ENCODE measurements at places on chromosomes 5 and 9. TPM values are rescaled to one million over a fixed set of nuclear protein-coding genes. Genes with fewer than 3 reads are reported as not detected.

GRCh38 chr9:106482733-106483132, 380.2 kb upstream of the ZNF462 start:
- ATAC-seq: no peak

GRCh38 chr9:14608540-14608939, 84.7 kb downstream of the ZDHHC21 start:
- ATAC-seq: no peak

DNA sequence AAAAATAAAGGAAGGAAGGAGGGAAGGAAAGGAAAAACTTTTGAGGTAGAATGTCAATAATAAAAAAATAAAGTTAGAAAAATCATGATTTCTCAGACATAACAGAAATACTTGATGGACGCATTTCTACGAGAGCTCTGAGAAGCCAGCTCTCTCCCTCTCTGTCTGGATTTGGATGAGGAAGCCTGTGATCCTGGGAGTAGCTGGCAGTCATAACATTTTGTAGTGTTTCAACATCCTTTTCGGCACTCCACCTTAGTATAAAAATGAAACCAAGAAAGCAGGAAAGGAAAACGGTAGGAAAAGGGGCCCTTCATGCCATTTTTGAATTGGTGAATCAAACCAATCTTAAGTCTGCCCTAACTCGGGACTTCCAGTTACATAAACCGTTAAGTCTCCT, 321.3 kb downstream of the EPB41L4A start:
- ATAC-seq: no peak

DNA sequence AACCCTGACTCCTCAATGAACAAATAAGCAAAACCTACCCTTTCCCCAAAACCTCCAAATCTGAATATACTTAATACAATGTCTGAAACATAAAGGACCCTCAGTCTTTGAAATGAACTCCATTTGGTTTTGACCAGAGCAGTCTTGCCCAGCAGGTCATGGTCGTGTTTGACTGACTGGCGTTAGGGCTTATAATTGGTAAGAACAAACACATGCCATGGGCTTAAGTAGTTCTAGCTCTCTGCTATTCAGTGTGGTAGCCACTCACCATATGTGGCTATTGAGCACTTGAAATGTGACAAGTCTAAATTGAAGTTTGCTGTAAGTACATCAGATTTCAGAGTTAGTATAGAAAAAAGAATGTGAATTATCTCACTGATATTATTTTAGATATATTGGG, 42.1 kb downstream of the LRRTM2 start:
- ATAC-seq: no peak

- ATAC-seq: peak; percentile 95
Observed at GRCh38 chr9:93064392-93065134, 6.1 kb downstream of the SUSD3 start.

DNA sequence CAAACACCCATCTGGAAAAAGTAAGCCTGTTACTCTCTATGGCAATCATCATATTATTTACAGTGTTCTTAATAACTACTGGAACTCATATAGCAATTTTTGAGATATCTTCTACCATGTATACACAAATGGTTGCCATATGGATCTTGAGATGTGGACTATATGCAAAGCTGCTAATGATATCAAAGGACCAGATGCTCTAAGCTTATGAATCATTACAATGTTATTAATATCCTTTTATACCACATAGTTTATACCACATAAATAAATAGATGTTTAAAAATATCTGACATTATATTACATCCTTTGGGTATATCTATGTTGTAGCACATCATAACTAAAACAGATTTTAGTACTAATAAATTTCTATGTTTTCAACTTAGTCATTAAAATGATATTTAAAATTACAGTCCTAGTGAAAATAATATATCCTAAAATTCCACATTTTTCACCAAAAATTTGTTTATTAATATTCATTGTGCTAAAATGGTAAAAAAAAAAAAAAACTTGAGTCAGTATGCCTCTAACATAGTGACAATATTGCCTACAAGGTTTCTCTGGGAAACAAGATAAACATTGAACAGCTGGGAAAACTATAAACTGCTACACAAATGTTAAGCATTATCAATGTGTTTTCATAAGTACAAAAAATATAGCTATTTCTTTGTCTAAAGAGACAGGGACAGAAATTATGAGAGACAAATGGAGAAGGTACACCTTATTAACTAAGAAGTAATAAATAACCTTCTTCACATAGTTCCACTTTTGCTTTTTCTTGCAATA, 85.5 kb downstream of the DTWD2 start:
- ATAC-seq: no peak

- ATAC-seq: peak; percentile 54
Observed at GRCh38 chr9:112112519-112112918, 62.6 kb downstream of the SUSD1 start.

DNA sequence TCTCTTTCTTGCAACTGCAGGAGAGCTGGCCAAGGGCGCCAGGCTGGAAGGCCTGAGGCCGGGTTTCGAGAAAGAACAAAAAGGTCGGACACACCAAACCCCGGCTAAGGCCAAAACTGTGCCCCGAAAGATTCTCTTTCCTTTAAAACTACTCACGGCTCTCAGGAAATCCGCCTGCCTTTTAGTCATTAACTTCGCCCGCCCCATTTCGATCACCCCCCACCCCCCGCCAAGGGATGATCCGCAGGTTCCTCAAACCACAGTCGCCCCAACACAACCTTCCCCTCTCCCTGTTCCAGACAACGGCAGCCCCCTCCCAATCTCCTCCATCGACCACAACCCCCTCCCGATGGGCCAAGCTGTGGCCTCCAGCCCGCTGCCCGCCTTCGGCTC, 536 bp downstream of the FEM1C start:
- peak; percentile 39 for ATAC-seq

DNA sequence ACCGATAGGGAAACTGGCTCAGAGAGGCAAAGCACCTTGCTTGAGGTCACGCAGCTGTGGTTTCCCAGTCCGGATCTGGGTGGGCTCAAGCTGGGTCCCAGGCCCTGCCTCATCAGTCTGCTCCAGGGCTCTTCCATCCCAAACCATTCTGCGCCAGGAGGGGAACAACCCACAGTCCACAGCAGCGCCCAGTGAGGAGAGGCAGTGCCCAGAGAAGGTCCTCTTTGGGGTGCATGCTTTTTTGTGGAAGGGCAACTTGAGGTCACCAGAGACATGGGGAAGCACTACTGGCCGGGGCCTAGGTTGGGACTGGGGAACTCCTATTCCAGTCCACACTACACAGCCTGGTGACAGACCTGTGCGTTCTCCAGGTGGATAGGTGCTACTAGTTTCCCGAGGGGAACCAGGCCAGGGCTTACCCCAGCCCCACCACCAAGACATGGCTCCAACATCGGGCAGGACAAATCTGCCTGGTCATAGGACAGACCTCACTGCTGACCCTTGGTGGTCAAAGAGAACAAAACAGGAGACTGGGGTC, 62.5 kb upstream of the RNF130 start:
- ATAC-seq: no peak

DNA sequence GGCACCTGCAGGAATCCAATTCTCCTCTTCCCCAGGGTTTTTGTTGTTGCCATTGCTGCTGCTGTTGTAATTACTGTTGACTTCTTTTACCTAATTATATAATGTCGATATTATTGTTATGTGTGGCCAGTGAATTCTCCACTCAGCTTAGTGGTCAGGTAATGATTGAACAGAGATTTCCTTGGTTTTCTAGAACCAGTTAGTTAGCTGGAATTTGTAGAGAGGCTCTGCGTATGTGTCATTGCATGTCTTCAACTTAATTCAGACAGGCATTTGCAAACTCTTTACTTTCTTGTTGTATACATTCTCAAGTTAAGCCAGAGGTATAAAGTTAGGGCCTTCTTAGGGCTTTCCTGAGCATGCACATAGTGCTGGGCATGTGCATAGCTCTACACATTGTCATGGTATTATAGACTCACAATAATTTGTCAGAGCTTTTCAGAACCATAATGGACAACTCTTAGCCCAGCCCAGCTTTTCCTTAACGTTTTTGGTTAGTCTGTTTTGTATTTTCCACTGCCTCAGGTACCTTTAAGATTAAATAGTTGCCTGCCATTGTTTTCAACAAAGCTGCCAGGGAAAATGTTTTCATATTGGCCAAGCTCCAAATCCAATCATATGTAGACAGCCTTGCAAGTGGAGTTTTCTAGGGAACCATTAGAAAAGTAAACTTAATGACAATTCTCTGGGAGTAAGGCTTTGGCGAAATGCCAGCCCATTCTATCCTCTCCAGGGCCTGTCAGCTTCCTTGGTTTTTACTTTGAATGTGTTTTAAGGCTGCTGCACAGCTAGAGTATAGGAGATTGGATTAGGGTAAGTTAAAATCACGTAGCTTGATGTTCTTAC, 68.1 kb downstream of the UBE2R2 start:
- ATAC-seq: no peak

DNA sequence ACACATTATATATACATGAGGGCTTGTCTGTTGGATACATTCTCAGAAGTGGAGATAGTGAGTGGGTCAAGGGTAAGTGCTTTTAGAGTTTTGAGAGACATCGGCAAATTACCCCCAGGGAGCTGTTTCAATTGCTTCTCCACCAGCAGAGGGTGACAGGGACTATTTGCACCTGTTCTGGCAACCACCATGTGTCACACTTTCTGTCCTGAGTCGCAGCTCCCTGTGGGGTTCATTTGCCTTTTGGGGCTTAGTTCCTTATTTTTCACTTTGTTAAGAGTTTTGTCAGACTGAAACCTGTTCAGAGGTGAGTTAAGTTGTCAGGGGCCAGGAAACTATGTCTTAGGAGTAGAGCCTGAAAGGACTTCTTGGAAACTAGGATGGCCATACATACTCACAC, 20.1 kb upstream of the SLC36A1 start:
- ATAC-seq: peak; percentile 14

Gene LCN10
- total RNA-seq: 1.8 TPM

Gene BRINP1
- not detected for total RNA-seq

GRCh38 chr9:128276574-128277270, 646 bp downstream of the SWI5 start:
- ATAC-seq: no peak

- ATAC-seq: no peak
Observed at GRCh38 chr5:154524181-154524580, 46.2 kb upstream of the HAND1 start.

GRCh38 chr9:22278426-22278825, 168.2 kb upstream of the DMRTA1 start:
- ATAC-seq: no peak

Gene SLC6A19
- not detected for total RNA-seq

- ATAC-seq: no peak
Observed at GRCh38 chr5:138552657-138553056, 9.6 kb upstream of the ETF1 start.

Gene DRD1
- not detected for total RNA-seq

Gene CFAP77
- total RNA-seq: not detected

Gene SPINK6
- not detected for total RNA-seq

Gene SLC46A2
- not detected for total RNA-seq

DNA sequence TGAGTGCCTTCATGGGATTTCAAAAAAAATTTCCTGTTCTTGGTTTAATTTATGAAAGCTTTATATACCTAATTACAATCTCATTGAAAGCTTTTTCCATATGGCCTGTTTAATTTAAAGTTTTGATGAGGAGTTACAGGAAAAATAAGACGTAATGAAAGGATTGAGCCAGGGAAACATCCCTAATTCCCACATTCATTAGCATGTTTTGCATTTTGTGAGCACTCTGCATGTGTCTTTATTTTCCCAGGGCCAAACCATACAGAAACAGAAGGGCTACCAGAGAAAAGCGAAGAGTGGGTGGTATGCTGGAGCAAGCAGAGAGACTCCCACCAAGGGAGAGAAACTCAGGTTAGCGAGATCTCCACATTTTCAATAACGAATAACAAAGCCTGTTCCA, 20.3 kb upstream of the LECT2 start:
- ATAC-seq: no peak

- no peak for ATAC-seq
Observed at GRCh38 chr5:38556088-38556598, 303 bp downstream of the LIFR start.

Gene ZDHHC11
- total RNA-seq: 13.6 TPM

- peak; percentile 13 for ATAC-seq
Observed at GRCh38 chr5:115262011-115262320, 711 bp downstream of the PGGT1B start.

Gene FBP2
- total RNA-seq: not detected

DNA sequence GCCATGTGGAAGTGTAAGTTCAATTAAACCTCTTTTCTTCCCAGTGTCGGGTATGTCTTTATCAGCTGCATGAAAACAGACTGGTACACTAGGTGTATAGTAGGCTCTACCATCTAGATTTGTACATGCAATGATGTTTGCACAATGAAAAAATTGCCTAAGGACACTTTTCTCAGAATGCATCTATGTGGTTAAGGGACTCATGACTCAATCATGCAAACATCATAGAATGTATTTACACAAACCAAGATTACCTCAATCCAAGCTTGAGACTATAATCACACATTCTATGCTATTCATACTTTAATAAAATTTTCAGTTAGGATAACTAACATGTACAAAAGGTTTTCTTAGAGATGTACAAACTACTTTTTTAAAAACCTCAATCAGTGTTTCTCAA, 1164.5 kb downstream of the CDH12 start:
- ATAC-seq: no peak

- no peak for ATAC-seq
Observed at GRCh38 chr5:73625372-73625943, 538 bp upstream of the ARHGEF28 start.

GRCh38 chr5:125343015-125343414, 596.6 kb upstream of the ZNF608 start:
- no peak for ATAC-seq

DNA sequence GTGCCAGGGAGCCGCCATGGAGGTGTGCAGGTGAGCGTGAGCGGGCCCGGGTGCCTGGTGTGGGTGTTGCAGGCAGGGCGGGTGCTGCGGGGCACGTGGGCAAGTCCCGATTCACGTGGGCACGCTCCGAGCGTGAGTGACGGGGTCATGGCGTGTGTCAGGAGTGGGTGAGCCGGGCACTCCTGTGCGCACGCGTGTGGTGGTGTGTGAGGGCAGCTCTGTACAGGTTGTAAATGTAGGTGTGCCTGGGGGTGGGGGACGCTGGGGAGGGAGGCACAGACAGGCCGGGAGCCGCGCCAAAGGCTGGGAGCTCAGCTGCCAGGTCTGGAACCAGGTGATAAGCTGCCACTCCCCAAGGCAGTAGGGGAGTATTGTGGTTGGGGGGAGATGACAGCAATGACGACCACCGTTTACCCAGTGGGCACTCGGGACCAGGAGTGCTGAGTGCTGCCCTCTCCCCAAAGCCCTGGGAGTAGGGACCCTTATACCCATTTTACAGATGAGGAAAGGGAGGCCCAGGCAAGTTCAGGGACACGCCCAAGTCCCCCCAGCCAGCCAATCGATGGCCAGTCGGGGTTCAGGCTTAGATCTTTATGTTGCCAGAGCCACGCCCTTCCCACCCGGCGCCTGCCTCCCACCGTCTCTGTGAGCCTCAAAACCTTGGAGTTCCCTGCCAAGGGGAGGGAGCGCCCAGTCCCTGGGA, 9.6 kb downstream of the NCS1 start:
- no peak for ATAC-seq

Gene SLC36A3
- not detected for total RNA-seq

Gene RANBP17
- not detected for total RNA-seq

DNA sequence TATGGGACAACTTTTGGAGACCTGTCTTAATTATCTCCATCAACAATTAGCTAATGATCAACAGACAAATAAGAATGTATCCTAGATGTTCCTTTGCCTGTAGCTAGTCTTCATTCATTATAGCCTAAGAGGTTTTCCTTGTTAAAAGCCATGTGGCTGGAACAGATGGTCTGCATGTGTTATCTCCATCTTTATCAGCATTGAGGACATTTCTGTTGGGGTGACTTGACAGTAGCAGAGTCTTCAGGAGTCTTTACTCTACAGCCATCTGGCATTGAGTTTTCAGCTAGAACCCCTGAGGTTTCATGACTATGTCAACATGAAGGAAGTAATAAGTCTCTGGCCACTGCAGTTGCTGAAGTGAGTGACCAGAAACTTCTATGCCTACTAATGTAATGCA, 106.6 kb upstream of the TLE4 start:
- ATAC-seq: no peak

- no peak for ATAC-seq
Observed at GRCh38 chr9:89524963-89525362, 27.1 kb upstream of the SEMA4D start.
